Right ventricle myocardium inferior (tissue), 1 donor: ENCODE measurements at places on chromosomes 7 and 10. TPM values are rescaled to one million over a fixed set of nuclear protein-coding genes. Genes with fewer than 3 reads are reported as not detected.

GRCh38 chr7:36802459-36803135, 78.3 kb upstream of the AOAH start:
- no peak for DNase-seq

DNA sequence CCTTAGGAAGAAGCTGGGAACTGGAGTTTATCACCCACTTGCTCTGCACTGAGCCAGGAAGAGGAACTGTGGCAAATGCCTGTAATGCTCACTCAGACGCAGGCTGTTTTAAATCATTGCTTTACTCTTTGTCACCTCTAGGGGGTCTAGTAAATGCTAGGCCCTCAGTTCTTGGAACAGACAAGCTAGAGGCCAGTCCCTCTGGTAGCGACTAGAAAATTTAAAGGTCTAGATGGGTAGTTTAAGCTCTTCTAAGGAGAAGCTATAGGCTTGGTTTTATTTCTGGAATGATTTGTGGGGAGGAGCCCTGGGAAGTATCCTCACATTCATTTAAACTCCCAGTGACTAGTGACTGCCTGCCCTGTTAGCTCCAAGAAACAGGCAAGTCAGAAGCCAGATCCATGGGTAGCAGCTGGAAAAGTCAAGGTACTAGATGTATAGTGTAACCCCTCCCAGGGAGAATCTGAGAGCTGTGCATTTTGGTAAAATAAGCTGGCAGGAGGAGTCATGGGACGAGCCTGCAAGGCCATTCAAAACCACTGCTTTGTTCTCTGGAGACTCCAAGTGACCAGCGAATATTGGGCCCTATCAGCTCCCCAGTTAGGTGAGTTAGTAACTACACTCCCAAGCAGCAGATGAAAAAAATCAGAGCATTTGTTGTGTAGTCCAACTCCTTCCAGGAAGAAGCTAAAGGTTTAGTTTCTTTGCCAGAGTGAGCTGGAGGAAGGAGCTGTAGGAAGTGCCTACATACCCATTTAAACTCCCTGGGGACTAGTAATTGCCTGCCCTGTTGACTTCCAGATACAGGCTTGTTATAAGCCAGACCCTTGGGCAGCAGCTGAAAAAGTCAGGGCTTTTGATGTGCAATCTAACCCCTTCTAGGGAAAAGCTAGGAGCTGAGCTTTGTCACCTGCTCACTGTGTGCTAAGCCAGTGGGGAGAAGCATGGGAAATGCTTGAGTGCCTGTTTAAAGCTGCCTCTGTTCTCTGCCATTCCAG, 68.9 kb downstream of the DYNC1I1 start:
- no peak for DNase-seq

The ZNF25 gene
- 16.7 TPM for total RNA-seq

- DNase-seq: no peak
Measured at GRCh38 chr7:19295376-19295775, 150.2 kb upstream of the FERD3L start.

The DCLRE1C gene
- 4.2 TPM for total RNA-seq

The LRMDA gene
- total RNA-seq: 22.3 TPM

- peak; percentile 90 for DNase-seq
Measured at GRCh38 chr7:1028775-1029636, 15.3 kb upstream of the GPR146 start.
